ENCODE measurements at places on chromosomes 5 and 9.

DNA sequence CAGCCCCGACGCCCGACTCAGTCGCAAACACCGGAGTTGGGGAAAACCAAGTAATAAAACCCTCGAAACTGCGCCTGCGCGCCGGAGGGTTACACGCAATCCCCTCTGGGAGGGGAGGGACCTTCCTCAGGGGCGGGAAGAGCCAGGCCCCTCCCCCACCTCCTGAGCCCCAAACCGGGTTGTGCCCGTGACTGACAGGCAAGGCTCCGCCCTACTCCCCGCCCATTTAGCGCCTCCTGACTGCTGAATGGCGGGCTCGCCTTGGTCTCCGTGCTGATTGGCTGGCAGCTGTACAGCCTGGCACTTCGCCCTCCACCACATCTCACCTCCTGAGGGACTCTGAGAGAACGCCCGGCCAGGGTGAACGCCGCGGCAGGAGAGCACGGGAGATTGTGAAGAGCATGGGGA is at the start of gene PRDM9:
PRDM9 (plus strand) TSS at position 332 of the 408 bp plus-strand sequence. CDS start 1,425 bp downstream, outside the sequence.
- peak; percentile 89 for DNase-seq

DNA sequence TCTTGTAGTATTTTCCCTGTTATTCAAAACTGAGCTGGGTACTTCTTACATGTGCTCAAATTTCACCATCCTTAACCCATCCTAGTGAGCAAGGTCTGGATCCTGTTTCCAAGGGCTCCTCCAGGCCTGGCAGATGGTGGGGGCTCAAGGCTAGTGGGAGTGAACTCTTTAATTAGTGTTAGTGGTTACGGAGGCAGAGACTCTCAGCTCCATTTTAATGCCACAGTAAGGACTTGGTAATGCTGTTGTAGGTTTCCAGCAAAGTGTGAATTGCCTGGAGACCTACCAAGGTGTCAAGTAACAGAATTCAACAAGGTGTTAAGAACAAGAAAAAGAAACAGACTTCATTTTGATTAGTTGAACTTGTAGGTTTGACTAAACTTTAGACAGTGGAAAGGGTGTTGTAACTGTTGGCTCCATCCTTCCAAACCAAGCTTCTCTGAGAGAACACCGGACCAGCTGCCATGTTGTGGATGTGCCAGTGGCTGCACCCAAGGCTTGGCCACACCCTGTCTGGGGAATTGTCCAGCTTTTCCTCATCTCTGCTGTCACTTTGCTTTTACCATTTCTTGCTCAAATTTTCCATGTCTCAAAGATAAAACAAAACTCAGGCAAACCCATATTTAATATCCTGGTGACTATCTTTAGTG is 98.7 kb downstream of the ADCY2 start:
- no peak for DNase-seq

DNA sequence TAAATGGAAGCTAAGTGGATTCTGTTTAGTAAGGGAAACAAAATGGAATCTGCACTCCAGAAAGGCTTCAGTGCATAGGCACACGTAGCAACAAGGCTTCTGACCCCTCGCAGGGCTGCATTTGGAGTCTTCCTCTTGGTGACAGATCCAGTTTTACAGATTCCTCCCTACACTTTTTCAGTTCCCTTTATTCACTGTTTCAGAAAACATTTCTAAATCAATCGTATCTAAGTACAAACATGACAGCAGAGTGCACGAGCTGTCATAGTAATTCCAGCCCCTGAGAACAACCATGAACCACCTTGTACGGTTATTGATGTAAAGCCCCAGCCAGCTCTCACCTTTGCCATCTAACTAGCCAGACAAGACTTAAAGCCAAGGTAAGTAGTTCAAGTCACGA is 491.6 kb downstream of the SEMA5A start:
- no peak for DNase-seq

DNA sequence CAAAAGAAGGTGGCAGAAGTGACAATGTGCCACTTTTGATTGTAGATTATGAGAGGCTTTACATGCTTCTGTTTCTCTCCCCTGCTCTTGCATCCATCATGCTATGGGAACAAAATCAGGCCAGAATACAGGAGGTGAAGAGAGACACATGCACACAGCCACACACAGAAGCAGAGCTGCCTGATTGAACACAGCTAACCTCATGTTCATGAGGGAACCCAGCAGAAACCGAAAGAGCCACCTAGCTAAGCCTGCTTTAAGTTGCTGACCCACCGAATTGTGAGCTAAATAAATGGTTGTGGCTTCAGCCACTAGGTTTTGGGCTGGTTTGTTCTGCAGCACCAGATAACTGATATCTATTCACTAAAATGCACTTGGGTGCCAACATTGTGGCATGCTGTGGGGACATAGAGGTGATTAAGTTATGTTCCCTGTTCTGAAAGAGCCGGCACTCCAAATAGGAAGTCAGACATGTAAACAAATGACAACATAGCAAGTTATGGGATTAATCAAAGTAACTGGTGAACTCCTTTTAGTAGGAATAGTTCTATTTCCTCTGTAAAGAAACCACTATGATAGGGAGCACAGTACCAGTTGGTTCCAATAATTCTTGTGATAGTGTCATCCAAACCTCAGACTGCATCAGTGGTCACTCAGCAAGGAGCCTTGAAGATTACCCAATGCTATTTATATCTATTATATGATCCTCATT is 93.6 kb upstream of the TNC start:
- no peak for DNase-seq

GRCh38 chr9:81776390-81776789 is 87.0 kb upstream of the TLE1 start:
- no peak for DNase-seq

DNA sequence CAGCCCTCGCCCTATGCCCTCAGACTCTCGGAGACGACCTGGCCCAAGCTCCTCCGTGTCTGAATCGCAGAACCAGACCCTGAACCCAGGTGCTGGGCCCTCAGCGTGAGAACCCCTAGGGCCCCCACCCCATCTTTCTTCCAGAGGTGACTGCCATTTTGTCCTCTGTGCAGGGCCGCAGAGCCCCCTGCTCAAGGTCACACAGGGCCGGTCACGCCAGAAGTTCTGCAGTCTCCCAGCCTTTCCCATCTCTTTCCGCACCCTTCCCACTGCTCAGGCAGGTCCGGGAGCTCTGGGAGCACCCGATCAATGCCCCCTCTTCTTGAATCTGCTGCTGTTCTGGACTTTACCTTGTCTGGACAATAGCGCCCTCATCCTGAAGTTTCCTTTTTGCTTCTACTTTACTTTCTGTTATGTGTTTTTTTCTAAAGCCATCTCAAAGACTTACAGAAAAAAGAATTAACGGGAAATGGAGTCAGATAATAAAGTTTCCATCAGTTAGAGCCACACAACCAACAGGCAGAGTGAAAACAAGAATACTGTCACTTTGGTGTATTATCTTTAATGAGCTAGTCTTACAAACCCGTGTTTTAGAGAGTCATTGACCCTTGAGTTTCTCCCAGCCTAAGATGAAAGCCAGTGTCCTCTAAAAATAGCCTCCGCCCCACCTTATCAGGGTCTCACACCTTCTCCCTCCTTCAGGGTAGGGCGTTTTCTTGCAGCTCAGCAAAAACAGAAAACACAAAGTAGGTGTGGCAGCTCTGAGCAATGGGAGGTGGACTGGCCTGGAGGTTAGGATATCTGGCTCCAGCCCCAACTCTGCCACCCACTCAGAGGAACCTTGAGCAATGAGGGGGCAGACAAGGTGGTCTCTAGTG is 1.8 kb downstream of the TMOD1 start:
- no peak for DNase-seq

DNA sequence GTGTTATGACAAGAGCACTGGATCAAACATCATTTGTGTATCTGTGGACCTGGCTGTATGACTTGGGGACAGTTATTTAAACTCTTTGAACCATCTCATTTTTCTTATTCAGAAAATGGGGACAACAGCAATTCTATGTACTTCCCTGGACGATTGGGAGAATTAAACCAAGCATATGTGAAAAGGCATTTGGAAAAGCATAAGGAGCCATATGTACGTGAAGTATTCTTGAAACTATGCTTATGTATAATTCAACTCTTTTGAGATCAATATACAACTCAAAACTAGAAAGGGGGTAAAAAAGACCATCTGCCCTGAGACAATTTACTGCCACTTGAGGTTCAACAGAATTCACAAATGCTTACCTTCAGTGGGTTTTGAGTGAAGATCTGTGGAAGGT is 75.5 kb downstream of the NLN start:
- no peak for DNase-seq

GRCh38 chr5:76495870-76496269 is 92.8 kb downstream of the IQGAP2 start:
- DNase-seq: no peak
